CD4-positive, alpha-beta T cell treated with Interleukin-15 for 4 hours (primary cell): ENCODE measurements at places on chromosomes 4 and X.

- DNase-seq = no peak
Measured at GRCh38 chr4:57182132-57182874, 72.1 kb upstream of the IGFBP7 start.

- DNase-seq = no peak
Measured at GRCh38 chr4:107692202-107692601, 27.8 kb downstream of the PAPSS1 start.

DNA sequence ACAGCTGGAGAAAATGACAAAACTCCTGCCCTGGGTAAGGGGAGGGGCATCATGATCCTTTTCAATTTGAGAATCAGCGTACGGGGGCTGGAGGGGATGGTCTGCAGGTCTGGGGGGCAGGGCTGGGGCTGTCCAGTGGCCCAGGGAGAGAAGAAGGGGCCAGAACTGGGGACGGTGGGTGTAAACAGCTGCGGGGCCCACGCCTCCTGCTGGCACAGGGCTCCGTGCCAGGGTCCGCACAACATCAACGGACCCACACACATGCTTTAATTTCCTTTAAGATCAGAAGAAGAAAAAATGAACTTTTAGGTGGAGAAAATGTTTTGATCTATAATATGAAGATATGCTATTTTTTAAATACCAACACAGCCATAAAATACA lies 52.1 kb downstream of the PSAPL1 start:
- no peak for DNase-seq

DNA sequence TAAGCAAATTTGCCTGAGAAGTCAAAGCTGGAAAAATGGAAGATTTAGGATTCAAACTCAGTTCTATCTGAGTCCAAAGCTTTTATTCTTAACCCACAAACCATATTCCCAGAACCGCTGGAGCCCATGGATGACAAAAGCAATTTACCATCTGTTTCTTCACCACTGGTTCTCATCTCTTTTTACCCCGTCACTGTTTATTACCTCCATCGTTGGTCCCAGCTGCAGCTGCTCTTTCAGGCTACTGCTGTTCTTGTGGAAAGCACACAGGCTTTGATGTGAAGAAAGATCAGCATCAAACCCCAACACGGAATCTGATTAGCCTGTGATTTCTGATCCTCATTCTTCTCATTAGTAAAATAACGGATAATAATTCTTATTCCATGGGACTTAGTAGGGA lies 9.5 kb downstream of the FBXO8 start:
- no peak for DNase-seq

- DNase-seq = no peak
Measured at GRCh38 chr4:56052481-56052880, 103.7 kb downstream of the CEP135 start.

DNA sequence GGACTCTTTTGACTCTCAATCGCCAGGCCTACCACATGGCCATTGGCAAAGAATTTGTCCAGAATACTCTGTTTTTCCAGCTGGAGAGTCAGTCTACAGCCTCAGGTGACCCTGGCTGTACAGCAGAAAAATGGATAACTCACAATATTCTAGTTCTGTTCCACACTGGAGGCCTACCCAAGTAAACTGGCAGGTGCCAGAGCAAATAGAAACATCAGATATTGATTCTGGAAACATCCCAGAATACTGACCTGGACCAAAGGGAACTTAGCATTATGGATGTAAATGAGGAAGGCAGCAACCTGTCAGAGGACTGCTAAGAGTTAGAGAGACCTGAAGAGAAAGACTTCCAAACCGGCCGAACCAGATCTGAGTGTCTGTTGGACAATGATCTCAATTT lies 147.9 kb upstream of the SMAD1 start:
- DNase-seq = no peak

DNA sequence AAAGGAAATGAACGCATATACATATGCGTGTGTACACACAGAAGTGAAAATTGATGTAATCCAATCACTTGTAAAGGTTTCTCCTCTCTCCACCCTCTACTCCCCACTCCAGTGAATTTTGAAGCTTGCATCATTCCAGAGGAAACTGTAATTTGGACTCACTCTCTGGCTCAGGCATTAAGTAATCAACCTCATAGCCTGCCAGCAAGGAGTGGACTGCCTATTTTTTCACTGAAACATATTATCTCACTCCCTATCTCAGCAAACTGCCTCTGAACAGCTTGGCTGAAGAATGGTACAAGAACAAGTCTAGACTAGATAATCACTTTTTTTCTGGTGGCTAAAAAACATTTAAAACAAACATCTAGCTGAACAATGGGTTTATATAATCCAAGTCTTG lies 124.2 kb downstream of the C4orf51 start:
- DNase-seq = no peak
